CD4-positive, alpha-beta T cell treated with Interleukin-6 at 100 ng/mL for 8 hours (primary cell): ENCODE measurements at places on chromosomes 11 and 22.

- no peak for DNase-seq
Measured at GRCh38 chr11:46357483-46357936, 10.2 kb downstream of the DGKZ start.

DNA sequence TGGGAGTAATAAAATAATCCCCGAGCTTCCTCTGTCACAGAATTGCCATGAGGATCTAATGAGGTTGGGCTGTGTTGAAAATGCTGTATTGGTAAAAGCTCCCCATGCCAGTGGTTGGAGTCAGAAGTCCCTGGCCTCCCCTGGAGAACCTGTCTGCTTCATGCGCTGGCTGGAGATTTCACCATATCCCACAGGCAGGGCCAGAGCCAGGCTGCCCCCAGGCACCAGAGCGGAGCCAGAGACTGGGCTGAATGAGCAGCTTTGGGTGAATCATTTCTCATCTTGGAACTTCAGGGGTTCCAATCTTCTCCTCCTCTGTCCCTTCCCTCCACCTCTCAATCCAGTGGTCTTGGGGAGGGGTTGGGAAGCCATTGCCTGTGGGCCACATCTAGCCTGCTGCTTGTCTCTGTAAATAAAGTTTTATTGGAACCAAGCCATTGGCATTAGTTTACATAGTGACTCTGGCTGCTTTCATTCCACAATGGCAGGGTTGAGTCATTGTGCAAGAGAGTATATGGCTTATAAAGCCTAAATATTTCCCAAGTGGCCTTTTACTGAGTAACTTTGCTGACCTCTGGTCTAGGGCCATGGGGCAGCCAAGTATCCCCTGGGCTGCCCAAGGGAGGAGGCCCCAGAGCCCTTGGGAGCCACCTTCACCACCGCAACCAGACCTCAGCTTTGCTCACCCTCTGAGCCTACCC, 35.2 kb downstream of the LRRC10B start:
- DNase-seq: no peak

GRCh38 chr11:46554213-46555147, 39.3 kb downstream of the AMBRA1 start:
- DNase-seq: no peak

DNA sequence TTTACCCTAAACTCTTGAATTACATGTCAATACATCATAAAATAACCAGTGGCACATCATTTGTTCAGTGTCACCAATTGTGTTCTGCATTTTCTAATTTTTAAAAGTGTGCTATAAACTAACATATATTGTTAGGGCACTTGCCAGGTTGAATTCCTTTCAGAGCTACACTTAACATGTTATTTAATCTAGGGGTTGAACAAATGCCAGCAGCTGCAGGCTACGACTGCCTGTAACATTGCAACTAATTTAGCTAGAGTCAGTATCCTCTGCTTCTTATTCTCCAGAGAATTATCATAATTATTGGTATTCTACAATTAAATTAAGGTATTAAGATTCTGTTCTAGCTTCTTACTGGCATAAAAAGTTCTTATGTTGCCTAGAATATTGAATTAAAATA, 46.4 kb upstream of the ARHGAP42 start:
- no peak for DNase-seq
